Stimulated activated CD4-positive, alpha-beta T cell treated with anti-CD3 and anti-CD28 coated beads, TNF-alpha, amount 100 ng/mL, for 4 hours (primary cell): ENCODE measurements at places on chromosomes 13 and 19.

GRCh38 chr19:19329126-19329525 is 8.5 kb downstream of the MAU2 start:
- no peak for DNase-seq

GRCh38 chr19:47891622-47891922 is 5.5 kb upstream of the SULT2A1 start:
- DNase-seq: no peak

DNA sequence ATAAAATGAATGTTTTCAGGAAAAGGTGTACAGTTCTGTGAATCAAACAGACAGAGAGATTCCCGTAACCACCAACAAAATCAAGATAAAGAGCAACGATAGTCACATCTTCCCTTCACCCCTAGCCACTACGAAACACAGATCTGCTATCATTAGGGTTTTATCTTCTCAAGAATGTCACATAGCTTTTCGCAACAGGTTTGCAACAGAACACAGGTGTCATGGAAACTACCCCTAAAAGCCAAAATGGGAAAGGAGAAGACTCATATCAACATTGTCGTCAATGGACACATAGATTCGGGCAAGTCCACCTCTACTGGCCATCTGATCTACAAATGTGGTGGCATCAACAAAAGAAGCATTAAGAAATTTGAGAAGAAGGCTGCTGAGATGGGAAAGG is 11.1 kb downstream of the GPR42 start:
- DNase-seq: no peak

- DNase-seq: no peak
These were observed at the start of gene ZNF112 for GRCh38 chr19:44356383-44357111. Gene ZNF112, minus strand, starts transcription at chr19:44356680. Its CDS starts 16,141 bp downstream, at chr19:44340539.
